ENCODE measurements at places on chromosomes 2 and 18.
A peak's percentile ranks its signal among the peaks of the same experiment; 100 is the strongest.

- DNase-seq, result no peak
Observed at GRCh38 chr2:220893411-220893810, 678.7 kb downstream of the EPHA4 start.

- DNase-seq, result no peak
Observed at GRCh38 chr2:184730288-184730687, 132.0 kb downstream of the ZNF804A start.

DNA sequence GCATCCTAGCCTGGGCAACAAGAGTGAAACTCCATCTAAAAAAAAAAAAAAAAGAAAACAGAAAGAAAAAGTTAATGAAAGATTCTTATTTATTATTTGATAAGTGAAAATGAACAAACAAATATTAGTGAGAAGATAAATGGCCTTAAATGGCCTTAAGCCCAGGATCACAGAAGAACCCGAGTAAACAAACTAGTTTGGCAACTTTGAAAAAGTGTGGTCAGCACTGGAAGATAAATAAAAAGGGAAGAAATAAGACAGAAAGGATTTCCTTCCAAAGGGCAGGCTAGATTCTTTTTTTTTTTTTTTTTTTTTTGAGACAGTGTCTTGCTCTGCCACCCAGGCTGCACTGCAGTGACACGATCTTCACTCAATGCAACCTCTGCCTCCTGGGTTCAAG lies 692.4 kb downstream of the CPS1 start:
- no peak for DNase-seq

- DNase-seq, result no peak
Observed at GRCh38 chr2:65228263-65228750, 676 bp downstream of the ACTR2 start.

DNA sequence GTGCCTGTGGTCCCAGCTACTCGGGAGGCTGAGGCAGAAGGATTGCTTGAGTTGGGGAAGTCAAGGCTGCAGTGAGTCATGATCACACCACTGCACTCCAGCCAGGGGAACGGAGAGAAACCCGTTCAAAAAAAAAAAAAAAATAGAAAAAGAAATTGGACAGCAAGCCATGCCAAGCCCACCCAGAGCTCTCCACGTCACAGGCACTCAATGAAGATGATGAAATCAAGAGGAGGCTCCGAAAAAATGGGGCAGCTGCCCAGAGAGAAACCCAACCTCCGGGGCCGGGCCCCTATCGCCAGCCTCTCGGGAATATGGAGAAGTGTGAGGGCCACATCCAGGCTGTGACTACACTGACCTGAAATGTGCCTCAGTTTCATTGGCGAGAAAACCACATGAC lies 40.0 kb downstream of the BIN1 start:
- DNase-seq, result peak; percentile 89

GRCh38 chr2:3222636-3223035 lies 155.0 kb downstream of the EIPR1 start:
- DNase-seq, result no peak

DNA sequence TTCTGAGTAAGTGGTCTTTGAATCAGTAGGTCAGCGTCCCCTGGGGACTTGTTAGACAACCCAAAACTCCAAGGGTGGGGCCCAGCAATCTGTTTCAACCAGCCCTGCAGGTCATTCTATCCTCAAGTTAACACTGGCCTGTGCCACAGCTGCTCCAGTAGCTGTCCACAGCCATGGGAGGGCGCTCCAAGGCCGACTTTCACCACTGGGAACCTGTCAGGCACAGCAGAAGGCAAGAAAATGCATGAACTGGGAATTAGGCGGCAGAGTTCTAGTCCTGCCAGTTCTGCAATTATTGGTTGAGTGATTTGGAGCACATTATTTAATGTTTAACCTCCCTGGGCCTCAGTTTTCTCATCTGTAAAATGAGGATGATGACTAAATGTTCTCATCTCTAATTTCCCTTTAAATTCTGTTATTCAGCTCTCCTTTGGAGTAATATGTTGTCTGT lies 17.4 kb upstream of the MRPL33 start:
- DNase-seq, result peak; percentile 75

DNA sequence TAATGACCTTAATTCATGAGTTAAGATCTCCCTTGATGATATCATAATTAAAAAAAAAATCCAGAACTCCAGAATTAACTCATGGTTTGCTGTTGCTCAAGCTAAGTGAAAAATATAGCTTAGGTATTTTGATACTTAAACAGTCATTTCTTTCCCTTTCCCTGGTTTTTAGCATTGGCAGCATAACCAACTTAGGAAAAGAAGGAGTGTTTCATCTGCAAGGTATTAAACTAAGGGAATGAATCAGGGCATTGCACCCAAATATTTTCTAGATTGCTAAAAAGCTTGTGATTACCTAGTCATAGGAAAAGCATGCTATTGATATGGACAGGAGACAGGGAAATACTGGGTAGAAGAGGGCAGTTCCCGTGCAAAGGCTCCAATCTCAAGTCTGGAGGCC lies 207.2 kb downstream of the LRP1B start:
- DNase-seq, result no peak

GRCh38 chr2:15844211-15844801 lies 96.0 kb upstream of the MYCN start:
- DNase-seq, result no peak

- no peak for DNase-seq
Observed at GRCh38 chr2:210302326-210302725, 12.6 kb downstream of the MYL1 start.

DNA sequence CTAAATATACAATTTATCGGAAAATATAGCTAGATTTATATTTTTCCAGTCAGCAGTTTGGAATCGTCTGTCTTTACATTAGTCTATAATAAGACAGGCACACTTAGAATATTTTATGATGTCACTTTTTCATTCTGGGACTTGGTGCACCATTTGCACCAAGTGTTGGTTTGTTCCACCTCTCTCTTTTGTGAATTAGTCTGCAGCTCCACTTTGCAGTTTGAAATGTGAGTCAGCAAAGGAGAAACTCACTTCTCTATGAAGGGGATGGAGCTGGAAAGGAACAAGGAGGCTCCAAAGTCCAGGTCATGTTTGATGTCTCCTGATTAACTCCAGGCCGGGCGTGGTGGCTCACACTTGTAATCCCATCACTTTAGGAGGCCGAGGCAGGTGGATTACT lies 63.8 kb upstream of the RTN4 start:
- DNase-seq, result no peak

DNA sequence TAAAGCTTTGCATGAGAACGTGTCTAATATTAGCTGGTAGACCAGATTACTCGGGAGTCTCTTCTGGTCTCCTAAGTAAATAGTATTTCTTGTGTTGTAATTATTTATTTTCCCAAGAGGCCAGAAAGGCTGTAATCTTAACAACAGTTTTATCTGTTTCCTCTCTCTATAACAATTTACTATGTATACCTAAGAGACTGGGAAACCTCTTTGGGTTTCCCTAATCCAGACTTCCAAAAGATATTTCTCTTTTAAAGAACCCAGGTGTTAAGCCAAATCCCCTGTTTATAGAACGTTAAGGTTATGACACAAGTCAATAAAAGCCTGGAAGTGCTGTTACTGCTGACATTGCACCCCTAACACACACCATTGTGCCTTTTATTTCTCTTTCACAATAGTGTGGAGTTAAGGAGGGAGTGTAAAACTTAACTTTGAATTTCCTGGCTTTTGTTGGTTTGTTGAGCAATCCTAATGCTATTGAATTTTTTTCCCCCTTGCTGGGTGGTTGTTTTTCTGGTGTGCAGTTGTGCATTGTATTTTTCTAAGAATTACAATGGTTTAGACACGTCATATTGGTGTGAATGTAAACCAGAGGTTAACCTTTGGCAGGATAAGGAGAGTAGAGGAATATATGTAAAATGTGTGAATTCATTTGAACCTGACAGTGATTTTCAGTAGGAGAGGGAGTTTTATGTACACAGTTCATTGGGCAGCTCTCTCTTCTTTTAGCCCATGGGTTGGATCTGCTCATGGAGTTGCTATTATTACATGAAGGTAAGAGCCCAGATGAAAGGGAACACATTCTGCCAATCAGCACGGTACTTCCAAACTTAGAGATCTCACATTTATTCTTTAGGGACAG lies 192.8 kb downstream of the MTX2 start:
- DNase-seq, result no peak

- DNase-seq, result no peak
Observed at GRCh38 chr2:172470958-172471922, 43.9 kb downstream of the ITGA6 start.

GRCh38 chr2:136250131-136250530 lies 132.2 kb upstream of the CXCR4 start:
- DNase-seq, result no peak

DNA sequence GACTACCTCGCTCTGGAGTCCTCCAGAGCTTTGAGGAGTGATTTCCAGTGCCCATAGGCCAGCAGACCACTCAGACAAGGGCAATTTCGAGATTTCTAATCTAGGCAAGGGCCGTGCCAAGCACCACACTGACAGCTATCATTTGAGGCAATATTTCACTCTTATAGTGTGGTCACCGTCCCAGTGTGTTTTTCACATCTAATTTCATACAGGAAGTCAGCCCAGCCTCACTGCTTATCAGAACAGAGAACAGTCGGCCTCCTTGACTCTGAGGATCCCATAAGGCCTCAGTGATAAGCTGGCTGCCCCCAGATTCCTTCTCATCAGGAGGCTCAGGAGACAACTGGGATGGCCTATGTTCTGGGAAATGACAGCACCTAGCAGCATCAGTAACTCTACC lies 581 bp downstream of the CAPN14 start:
- DNase-seq, result no peak

GRCh38 chr18:29161429-29161828 lies 984.5 kb upstream of the CDH2 start:
- no peak for DNase-seq

DNA sequence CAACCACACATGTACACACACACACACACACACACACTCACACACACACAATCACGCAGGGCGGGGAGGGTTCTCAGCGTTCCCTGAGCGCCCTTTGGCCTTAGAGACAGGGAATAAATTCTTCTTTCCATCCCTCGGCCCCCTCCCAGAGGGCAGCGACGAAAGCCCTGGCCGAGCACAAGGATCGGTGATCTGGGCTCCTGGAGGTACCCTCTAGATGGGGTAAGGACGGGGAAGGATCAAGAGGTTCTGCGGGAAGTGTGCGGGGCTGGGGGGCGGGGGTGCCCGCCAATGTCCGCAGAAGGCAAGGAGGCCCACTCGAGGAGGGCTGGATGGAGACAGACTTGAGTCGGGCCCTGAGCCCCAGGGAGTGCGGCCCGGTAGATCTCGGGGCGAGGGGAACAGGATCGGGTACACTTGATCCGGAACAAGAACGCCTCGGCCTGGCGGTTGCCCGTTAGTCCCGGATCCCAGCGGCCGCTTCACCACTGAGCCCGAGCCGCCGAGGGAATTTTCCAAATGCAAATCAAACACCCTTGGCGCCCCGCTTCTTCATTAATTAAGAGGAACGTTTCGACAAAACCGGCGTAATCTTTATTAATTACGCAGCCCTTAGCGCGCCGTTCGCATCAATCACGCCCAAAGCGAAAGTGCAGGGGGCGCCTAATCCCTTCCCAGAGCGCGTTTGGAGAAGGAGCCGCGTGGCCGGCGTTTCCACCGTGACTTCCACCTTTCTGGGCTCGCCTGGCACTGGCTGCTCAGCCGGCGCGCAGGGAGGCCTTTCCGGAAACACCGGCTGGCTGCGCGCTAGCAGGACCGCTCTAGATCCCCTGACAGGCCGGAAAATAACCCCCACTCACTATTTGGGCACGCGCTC lies 7.0 kb upstream of the PAX3 start:
- DNase-seq, result no peak

GRCh38 chr18:12452784-12453183 lies 45.1 kb downstream of the PRELID3A start:
- DNase-seq, result no peak

DNA sequence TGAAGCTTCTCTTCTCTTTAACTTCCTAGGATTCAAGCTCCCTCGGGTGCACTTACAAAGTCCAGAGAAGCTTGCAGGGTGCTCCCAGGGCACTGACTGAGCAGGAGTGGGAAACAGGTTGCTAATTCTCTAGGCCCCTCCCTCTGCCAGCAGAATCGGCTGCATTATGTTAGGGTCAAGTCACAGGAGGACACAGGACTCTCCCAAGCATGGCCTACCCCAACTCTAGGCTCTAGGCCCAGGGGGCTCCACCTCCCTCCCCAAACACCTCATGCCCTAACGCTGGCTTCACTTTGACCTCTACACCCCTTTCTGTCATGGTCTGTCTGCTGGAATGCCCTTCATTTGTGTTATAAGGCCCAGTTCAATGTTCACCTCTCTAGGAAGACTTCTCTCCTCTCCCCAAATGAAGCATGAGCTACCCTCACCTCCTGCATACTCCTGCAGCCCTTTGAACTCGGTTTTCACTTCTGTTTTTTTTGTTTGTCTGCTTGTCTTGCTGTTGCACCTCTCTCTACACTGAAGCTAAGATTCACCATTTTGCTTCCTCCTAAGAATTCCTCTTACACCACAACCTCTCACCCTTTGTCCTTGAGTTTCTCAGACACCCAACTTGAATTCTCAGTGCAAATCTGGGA lies 521.8 kb upstream of the ID2 start:
- DNase-seq, result no peak

GRCh38 chr2:177673602-177674595 lies 281.3 kb downstream of the AGPS start:
- no peak for DNase-seq

- no peak for DNase-seq
Observed at GRCh38 chr2:54556621-54557121, 100.5 kb downstream of the SPTBN1 start.

GRCh38 chr2:60641811-60642788 lies 88.6 kb upstream of the BCL11A start:
- DNase-seq, result peak; percentile 41

DNA sequence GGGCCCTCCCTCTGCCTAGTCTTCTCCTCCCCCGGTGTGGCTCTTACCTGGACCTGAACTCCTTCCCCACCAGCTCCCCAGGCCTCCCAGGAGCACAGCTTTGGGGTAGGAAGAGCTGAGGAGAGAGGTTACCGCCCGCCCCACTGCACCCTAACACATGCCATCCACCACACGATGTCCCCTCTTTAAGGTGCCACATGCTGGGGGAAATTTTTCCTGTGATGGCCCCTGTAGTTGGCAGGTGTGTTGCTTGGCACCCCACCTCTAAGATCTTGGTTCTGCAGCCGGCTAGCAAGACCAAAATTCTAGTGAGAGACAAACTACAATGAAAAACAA lies 6.9 kb upstream of the TEX261 start:
- DNase-seq, result no peak

GRCh38 chr2:113219889-113220641 lies 46.3 kb downstream of the PSD4 start:
- DNase-seq, result peak; percentile 63

GRCh38 chr2:105504459-105504858 lies 105.6 kb upstream of the FHL2 start:
- no peak for DNase-seq

GRCh38 chr2:222404151-222404905 lies 20.0 kb upstream of the SGPP2 start:
- DNase-seq, result no peak

GRCh38 chr2:133255360-133255759 lies 312.9 kb downstream of the NCKAP5 start:
- no peak for DNase-seq

All from fibroblast of the conjunctiva (primary cell).